RWPE2 (cell line): ENCODE measurements at places on chromosomes 6 and 20.

DNA sequence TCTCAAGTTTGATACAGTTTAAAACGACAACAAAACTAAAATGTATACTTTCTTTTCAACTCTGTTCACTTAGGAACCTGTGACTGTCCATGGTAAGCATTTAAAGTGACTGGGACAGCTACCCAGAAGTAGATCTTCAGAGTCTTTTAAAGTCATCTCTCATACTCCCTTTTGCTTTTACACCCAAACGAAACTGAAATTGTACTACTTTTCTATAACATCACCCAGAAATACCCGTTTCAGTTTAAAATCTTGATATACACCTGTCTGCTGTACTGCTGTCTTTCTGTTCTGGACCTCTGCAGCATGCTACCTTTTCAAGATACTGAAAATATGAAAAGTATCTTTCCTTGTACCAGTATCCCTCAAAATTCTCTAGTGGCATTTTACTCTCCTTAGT lies 170.4 kb upstream of the THEMIS start:
- no peak for DNase-seq
- peaks cover 49% of the 10 kb centered on the region for H3K36me3 ChIP-seq
- no peak overlapping the region for H3K4me3 ChIP-seq
- H3K27ac ChIP-seq, result no peak overlapping the region
- no peaks in the 10 kb centered on the region for H3K4me1 ChIP-seq
- no peaks in the 10 kb centered on the region for H3K27me3 ChIP-seq

DNA sequence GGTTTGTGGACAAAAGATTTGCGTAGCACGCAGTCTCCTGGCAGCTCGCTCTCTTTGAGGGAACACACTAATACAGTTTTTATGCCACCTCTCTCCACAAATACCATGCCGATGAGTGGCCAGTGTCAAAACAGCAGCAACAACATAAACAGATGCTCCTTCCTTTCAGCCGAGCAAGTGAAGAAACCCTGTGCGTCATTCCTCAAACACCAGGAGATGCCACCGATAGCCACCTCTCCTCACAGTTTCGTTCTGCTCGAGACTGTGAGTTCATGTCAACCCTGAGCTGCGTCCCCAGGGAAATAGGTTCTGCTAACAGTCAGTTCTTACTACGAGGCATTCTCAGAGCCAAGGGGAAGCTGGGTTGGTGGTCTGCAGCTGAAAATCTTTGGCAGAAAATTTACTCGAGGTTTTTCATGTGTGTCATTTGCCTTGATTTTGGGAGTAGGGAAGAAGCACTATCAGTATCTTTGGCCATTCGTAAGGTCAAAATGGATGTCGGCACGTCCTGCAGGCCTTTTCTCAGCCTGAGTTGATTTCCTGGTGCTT lies 59.9 kb downstream of the EYA2 start:
- H3K27me3 ChIP-seq, result no peaks in the 10 kb centered on the region
- DNase-seq, result peak; percentile 98
- H3K4me3 ChIP-seq, result no peak overlapping the region
- peaks cover 31% of the 10 kb centered on the region for H3K4me1 ChIP-seq
- no peaks in the 10 kb centered on the region for H3K36me3 ChIP-seq

DNA sequence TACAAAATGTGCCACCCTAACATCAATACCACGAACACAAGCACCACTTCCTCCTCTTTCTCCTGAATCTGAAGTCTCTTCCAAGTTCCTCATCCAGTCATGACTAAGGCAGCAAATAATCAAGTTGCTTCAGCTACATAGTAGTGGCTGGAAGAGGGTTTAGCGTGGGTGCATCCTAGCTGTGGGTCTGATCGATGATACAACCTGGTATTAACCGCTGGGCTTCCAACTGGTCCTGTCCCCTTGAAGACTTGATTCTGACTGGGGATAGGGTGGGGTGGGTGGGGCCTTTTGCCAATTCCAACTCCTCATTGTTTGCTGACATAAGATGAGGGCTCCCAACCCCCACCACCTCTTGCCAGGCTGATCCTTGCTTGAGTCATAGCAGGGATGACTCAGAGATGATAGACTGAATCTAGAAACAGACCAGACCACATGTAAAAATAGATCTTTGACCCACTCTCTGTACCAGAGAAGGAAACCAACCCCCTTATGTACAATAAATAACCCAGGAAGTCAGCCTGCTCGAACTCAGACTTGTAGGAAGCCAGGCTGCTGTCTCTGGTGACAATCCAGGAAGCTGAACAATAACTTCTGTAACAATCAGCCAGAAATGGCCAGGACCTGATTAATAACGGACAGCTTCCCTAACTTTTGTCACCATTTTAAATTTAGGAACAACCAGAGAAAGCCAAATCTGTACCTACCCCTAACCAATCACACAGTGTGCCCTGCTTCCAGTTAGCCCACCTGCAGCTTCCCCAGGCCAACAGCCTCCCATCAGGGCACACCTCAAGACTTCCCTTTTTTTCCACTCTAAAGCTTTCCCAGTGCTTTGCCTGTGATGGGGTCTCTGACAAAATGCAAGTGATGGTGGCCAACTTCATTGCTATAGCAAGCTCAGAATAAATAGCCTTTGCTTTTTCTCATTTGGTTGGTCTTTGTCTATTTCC lies 68.9 kb upstream of the FAM184A start:
- DNase-seq, result peak; percentile 89
- no peaks in the 10 kb centered on the region for H3K27me3 ChIP-seq
- H3K27ac ChIP-seq, result peak overlapping the region; percentile 48
- no peaks in the 10 kb centered on the region for H3K36me3 ChIP-seq
- H3K4me3 ChIP-seq, result no peak overlapping the region

DNA sequence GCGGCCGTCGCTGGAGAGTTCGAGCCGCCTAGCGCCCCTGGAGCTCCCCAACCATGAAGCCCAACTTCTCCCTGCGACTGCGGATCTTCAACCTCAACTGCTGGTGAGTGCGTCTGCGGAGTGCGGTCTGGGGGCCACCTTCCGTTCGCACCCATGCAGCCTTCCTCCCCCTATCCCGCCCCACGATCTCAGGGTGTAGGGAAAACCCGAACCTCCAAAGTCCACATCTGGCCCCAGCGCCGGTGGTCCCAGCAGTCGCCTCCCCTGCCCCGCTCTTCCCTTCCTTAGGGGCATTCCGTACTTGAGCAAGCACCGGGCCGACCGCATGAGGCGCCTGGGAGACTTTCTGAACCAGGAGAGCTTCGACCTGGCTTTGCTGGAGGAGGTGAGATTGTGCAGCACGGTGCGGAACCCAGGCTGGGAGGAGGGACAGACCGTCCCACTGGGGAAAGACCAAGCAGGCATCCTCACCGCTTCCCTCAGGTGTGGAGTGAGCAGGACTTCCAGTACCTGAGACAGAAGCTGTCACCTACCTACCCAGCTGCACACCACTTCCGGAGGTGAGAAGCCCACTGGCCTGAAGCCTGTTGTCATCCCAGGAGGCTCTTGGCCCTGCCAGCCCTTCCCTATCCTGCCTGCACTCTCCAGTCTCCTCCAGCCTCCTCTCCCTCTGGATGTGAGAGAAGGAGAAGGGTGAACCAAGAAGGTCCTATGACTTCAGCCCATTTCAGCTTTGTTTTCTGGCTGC lies 719 bp downstream of the SMPD2 start:
- H3K27ac ChIP-seq, result peak overlapping the region; percentile 36
- no peak for DNase-seq
- peaks cover 22% of the 10 kb centered on the region for H3K36me3 ChIP-seq
- H3K4me3 ChIP-seq, result peak overlapping the region; percentile 75
- peaks cover 9% of the 10 kb centered on the region for H3K4me1 ChIP-seq
- H3K27me3 ChIP-seq, result no peaks in the 10 kb centered on the region

DNA sequence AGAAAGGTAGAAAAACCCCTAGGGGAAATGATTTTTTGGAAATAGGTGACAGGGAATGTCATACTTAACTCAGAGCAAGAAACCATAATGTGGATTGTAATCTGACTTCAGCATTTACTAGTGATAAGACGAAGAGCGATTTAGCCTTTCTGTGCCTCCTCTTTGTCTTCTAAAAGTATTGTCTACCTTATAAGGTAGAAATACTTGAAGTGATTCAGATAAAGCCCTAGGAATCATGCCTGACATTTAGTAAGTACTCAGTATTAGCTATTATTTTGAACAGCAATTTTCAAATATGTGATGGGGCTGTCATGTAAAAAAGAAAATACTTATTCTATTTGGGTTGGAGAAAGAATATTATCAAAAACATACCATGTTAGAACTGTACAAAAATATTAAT lies 525.9 kb upstream of the EYS start:
- H3K4me1 ChIP-seq, result no peaks in the 10 kb centered on the region
- DNase-seq, result no peak
- H3K4me3 ChIP-seq, result no peak overlapping the region
- no peaks in the 10 kb centered on the region for H3K36me3 ChIP-seq
- no peaks in the 10 kb centered on the region for H3K27me3 ChIP-seq

- H3K27ac ChIP-seq, result no peak overlapping the region
- no peaks in the 10 kb centered on the region for H3K36me3 ChIP-seq
- no peak overlapping the region for H3K4me3 ChIP-seq
- no peaks in the 10 kb centered on the region for H3K27me3 ChIP-seq
Observed at GRCh38 chr20:45985573-45985972, 13.6 kb upstream of the ZNF335 start.

- H3K27me3 ChIP-seq, result no peaks in the 10 kb centered on the region
- H3K4me1 ChIP-seq, result peaks cover 21% of the 10 kb centered on the region
- no peak for DNase-seq
- no peaks in the 10 kb centered on the region for H3K36me3 ChIP-seq
- no peak overlapping the region for H3K4me3 ChIP-seq
Observed at GRCh38 chr6:133132466-133132971, 108.6 kb upstream of the EYA4 start.

- H3K27ac ChIP-seq, result no peak overlapping the region
- H3K4me1 ChIP-seq, result no peaks in the 10 kb centered on the region
- H3K36me3 ChIP-seq, result no peaks in the 10 kb centered on the region
- no peaks in the 10 kb centered on the region for H3K27me3 ChIP-seq
- H3K4me3 ChIP-seq, result no peak overlapping the region
Observed at GRCh38 chr6:165456286-165456685, 146.9 kb upstream of the C6orf118 start.

GRCh38 chr6:17397764-17398194 lies 4.4 kb downstream of the CAP2 start:
- H3K27ac ChIP-seq, result no peak overlapping the region
- H3K27me3 ChIP-seq, result no peaks in the 10 kb centered on the region
- H3K4me3 ChIP-seq, result no peak overlapping the region
- no peak for DNase-seq
